ENCODE measurements at places on chromosomes 5 and 9.

GRCh38 chr5:122067390-122067789 lies 10.7 kb downstream of the LOX start:
- no peak for DNase-seq

DNA sequence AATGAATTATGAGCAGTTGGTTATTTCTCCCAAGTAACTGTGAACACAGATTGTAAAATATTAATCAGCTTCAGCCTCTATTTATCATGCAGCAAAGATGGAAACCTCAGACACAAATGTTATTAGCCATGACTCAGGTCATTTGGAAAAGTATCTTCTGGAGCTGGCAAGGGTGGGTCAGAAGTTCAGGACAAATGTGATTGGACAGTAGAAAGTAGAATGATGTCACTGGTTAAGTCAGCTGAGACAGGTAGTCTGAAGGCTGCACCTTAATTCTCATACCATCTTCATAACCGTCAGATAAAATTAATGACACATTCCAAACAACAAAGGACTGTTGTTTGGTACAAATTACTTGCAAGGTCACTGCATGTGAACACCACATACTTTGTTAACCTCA lies 140.2 kb downstream of the EMB start:
- no peak for DNase-seq

DNA sequence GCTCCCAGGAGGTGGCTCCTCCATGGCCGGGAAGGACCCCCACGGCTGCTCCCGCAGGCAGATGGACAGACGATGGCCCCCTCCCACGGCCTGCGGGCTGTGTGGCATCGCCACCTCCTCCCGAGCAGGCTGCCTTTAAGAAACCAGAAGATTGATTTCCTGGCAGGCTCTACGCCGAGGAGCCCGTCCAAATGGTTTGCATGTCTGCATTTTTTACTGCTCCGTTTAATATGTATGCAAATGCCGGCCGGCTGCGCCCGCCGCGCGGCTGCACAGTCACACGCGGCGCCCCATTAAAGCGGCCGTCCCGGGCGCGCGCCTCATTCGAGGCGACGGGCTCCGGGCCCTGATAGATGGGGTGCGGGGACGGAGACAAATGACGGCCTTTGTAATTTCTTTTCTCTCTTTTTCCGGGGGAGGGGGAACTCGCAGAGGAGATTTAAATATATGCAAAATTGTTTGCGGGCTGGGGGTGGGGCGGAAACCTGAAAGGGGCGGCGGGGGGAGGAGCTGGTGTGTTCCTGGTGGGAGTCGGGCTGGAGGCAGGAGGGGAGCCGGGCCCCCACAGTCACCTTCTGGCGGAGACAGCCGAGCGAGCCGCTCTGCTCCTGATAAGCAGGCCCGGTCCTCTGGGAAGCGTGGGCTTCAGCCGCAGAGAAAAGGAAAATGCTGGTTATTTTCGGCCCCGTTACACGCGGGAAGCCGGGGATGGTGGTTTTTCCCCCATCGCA lies 158.7 kb upstream of the IER5L start:
- DNase-seq, result no peak

DNA sequence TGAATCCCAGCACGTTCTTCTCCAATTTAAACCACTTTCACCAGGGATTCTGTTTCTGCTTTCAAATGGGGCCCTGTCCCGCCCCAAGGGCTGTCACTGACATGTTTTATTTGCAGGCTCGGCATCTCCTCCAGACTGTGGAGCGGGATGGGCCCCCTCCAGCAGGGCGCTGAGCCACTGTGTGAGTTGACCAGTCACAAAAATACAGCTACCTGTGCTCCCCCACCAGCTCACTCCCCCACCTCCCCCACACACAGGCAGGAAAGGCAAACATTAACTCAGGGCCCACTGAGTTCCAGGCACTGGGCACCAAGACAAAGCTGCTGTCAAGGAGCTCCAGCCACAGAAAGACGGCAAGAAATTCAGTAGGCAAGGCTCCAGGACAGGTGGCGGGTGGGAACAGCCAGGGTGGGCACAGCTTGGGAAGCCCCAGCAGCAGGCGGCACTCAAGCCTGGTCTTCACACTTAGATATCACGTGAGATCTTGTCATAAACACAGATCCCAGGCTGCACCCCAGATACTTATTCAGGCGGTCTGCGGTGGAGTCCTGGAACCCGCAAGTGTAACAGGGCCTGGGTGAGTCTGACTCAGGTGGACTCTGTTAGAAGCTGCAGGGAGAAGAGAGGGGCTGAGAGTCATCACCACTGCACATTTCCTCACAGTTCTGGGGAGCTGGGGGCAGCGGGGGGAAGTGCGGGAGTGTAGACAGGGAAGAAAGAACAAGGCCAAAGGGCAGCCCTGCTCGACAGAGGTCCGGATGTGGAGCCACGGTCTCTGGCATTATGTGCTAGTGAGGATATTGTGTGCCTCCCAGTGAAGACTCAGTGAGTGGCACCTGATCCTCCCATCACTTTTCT lies 44.7 kb downstream of the OR2V1 start:
- no peak for DNase-seq

- no peak for DNase-seq
Observed at GRCh38 chr9:75891771-75892215, 1.3 kb downstream of the PCSK5 start.

DNA sequence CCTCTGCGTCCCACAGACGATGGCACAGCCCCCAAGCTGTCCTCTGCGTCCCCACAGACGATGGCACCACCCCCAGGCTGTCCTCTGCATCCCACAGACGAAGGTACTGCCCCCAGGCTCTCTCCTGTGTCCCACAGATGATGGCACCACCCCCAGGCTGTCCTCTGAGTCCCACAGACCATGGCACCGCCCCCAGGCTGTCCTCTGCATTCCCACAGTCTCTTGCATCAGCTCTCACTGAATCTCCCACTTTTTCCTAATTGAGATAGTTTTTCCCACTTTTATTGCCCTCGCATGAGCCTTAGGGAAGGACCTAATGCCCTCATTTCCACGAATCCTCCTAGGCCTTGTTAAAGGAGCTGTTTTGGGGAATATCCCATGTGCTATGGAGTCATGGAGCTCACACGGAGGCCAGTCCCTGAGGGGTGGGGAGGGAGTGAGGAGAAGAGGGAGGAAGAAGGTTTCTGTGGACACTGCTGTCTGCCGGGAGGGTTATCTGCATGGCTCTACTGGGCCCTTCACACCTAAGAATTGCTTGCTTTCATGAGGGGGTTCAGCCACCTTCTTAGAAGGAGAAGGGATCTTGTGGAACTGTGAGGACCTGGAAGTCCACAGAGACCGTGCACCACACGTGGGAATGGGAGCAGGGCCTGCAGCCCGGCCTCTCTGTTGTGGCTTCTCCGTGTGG lies 58.2 kb upstream of the PTCH1 start:
- no peak for DNase-seq

DNA sequence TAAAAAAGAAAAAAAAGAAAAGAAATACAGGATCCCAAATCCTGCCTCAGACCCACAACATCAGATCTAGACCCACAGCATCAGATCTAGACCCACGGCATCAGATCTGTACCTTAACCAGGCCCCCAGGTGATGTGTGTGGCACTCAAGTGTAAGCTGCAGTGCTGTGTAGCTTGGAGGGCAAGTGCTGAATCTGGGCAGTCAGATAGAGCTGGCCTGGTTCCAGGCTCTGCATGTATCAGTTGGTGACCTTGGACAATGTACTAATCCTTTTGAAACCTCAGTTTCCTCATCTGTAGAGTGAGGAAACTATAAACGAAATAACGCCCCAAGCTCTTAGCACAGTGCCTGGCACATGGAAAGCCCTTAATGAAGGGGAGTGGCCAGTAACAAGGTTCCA lies 16.7 kb downstream of the COL15A1 start:
- DNase-seq, result no peak
